ENCODE measurements at places on chromosomes 5 and 9.

GRCh38 chr9:13330396-13331004, 51.0 kb upstream of the MPDZ start:
- DNase-seq, result no peak

DNA sequence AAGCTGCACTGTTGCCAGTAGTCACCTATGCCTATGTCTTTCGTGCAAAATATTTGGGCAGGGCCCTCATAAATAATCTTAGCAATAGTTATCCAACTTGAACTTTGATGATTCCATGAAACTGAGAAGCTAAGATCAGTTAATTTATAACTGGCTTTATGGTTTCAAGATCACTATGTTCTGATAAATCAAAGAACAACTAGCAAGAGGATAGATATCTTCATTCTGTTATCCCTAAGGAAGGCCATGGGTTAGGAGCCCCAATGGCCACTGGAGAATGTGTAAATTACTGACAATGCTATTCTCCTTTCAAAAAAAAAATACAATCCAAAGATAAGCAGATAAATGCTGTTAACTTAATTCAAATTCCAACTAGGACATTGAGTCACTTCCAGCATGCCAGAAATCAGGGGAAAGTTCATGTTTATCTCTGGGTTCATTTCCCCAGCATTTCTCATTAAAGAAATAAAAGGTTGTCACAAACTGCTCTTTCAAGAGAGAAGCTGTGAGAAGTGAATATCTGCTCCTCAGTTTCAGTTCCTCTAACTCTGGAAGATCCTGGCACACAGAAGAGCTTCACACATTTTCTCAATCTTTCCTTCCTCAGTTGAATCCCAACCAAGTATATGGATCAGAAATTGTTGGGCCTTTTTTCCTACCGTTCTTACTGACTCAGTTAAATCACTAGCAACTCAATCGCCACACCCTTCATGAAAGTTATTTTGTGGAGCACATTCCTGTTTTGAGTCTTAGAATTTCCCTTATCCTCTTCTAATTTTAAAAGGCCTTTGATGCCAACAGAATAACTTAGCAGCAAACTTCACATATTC, 59.6 kb upstream of the SLC1A1 start:
- no peak for DNase-seq

DNA sequence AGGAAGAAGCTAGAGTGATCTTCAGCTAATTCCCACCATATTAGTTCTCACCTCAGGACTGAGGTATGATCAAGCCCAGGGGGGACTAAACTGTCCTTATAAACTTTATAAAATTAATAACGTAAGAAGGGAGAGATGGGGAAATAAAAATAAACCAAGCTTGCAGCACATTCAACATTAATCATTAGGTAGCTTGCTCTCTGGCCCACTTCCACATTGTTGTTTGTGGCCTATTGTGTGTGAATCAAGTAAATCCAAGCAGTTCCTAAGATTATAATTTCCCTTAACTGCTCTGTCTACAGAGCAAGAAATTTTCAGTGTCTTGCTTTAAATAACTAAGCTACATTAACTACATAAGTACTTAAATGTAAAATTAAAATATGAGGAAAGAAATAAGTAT, 131.3 kb upstream of the ABCA1 start:
- DNase-seq, result no peak

DNA sequence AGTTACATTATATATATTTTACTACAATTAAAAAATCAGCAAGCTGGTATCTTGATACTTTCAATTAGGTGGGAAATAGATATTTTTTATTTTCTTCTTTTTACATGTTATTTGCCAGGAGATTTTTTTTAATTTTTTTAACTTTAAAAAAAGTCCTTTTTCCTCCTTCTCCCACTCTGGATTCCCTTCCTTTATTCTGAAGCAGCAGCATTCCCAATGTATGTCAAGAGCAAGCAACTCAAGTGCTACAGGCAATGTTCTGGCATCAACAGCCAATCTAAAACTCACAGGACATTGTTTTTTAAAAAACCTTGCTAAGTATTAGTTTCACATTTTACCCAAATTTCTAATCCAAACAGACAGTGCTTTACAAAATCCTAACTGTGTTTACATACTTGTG, 41.4 kb downstream of the GOLPH3 start:
- DNase-seq, result no peak

DNA sequence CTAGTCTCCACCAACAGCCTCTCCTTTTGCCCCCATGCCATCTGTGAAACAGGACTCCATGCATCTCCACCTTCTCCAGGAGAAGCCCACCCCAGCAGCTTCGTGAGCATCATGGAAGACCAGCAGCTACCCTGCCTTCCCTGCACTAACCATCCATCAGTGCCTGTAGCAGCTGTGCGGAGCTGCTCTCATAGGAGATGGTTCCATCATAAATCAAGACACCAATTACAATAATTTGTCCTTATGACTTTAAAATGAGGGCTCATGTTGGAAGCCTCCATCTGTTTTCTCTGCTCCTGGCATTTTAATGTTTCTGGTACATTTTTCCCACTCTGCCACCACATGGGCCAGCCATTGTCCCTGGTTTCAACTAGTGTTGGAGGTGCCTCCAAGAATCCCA, 69.9 kb downstream of the FGF1 start:
- DNase-seq, result no peak

DNA sequence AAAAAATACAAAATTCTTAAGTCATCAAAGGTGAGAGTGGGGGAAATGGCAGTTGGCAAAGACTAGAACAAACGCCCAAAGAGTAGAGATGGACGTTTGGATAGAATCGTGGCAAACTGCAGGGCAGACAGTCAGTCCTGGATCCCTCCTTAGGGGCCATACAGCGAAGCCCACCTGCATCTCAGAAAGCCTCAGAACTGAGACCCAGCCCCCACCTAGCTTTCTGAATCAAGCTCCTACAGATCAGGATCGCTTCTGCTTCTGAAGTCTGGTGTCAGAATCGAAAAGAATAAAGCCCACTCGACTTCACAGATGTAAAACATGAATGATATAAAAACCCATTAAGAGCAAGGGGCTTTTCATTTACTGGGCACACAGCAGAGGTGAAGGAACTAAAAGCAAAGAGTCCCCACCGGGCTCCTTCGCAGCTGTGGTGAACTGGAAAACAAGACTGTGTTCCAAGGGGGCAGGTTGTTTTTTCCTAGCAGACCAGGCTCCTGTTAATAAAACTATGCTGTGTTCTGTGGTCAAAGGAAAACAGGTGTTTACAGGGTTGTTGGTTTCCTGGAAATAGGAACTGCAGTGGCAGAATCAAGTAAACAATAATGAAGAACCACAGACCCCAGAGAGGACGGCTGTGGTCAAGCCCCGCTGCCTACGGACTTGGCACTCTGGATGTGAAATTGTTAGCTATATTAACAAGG, 91.8 kb downstream of the TLE1 start:
- no peak for DNase-seq

GRCh38 chr5:133269691-133270090, 217.9 kb downstream of the HSPA4 start:
- DNase-seq, result no peak

DNA sequence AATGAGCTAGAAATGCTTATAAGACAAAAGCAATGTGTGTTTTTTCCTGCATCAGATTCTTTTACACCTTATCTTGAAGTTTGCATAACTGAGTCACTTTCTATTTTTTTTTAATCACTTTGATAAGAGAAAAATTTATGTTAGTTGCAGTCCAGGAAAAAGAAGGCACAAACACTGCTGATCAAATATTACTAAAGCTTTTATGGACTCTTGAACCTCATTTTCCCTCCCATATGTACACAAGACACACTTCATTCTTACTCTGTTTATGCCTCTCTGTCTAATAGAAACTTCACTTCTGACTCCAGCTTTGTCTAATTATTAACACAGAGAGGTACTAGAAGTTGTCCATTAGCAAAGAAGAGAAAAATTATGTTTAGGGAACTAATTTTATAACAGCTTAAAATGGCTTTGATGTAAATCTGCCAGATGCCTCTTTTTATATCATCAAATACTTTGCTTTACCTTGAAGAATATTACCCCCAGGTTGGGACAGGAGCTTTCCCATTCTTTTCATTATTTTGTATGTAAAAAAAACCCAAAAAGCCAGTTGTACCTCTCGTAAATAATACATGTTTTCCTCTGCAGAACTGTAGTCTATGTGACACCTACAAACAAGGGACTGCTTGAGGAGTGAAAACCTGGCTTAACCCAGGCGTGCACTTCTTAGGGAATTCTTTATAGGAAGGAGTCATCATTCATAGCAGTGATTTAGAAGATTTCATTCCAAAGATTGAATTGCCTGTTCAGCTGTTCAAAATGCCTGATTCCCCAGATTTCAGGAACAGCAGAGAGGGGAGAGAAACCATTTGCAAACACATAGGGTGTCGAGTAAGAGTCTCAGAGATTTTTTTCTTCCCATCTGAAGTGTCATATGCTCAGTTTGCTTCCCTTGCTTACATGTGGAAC, 72.6 kb downstream of the DAPK1 start:
- DNase-seq, result no peak

GRCh38 chr9:91029650-91030361, 228.2 kb downstream of the SYK start:
- no peak for DNase-seq

- DNase-seq, result no peak
Observed at GRCh38 chr5:140000332-140000731, 42.8 kb downstream of the NRG2 start.

- no peak for DNase-seq
Observed at GRCh38 chr9:22990349-22990748, 543.7 kb downstream of the DMRTA1 start.

- DNase-seq, result no peak
Observed at GRCh38 chr9:79946712-79947111, 374.9 kb downstream of the TLE4 start.

GRCh38 chr5:52491818-52492217, 295.9 kb upstream of the ITGA1 start:
- no peak for DNase-seq

DNA sequence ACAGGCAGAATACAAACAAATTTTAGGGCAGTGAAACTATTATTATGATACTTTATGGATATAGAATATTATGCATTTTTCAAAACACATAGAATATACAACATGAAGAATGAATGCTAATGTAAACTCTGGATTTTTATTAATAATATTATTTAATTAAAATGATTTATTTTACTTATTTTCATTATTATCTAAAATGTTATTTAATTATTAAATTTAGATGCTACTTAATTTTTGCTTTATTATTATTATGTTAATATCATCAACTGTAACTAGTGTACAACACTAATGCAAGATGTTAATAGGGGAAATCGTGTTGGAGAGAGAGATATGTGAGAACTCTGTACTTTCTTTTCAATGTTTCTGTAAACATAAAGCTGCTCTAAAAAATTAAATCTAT, 39.3 kb upstream of the TENT4A start:
- no peak for DNase-seq

DNA sequence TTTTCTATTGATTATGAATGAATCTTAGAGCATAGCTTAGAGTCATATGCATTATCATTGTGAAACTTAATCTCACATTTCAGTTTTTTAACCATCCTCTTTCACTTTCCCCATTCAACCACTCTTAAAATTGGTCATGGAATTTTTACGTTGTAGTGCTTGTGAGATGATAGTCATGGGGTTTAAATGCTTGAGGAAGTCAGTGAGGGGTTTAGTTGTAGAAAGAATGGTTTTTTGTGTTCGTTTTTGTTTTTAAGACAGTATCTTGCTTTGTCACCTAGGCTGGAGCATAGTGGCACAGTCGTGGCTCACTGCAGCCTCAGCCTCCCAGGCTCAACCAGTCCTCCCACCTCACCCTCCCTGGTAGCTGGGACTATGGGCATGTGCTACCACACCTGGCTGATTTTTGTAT, 19.6 kb downstream of the UGCG start:
- DNase-seq, result no peak

GRCh38 chr9:91896097-91896496, 53.9 kb downstream of the ROR2 start:
- no peak for DNase-seq

- no peak for DNase-seq
Observed at GRCh38 chr5:125257057-125257972, 510.9 kb upstream of the ZNF608 start.

- no peak for DNase-seq
Observed at GRCh38 chr9:91820949-91821880, 128.8 kb downstream of the ROR2 start.

DNA sequence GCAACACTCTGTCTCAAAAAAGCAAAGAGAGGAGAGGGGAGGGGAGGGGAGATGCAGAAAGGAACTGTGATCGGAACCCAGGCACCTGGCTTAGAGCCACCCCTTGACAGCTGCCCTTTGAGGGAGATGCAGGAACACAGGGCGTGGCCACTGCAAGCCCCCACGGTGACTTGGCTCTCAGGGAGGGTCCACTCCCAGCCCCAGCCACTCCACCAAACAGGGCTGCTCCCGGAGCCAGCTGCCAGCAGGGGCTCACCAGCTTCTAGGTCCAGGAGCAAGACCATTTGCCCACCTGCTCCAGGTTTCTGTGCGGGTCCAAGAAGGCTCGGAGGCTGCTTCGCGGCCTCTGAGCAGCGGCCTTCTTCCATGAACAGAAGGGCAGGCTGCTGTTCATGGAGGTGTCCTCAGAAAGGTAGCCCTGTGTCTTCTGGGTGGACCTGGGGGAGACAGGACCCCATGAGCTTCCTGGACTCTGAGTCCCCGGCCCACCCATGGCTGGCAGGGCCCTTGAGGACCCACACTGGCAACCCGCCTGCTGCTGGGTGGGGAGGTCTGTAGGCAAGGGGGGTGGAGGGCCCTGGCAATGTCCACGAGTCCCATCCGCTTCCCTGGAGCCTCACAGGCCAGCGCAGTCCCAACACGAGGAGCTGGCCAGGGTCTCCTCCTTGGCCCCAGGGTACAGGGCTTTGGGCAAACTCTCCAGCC, 7.9 kb downstream of the C9orf50 start:
- no peak for DNase-seq

DNA sequence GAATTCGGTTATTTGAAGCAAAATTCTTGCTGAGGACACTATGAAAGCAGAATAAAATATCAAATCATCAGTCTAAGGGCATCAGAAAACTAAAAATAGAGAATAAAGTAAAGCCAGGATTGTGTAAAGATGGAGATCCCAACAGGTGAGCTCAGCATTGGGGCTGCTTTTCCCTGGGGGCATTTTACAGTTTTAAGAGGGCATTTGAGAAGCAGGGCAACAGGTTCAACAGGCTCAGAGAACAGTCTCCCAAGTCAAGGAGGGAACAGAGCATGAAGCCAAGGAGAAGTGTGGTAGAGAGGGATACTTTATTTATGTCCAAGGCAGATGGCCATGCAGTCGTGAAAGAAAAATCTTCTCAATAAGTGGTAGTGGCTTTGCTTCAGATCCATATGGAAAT, 145.4 kb downstream of the SYK start:
- DNase-seq, result no peak

GRCh38 chr5:73300337-73301207, 127.6 kb downstream of the TMEM174 start:
- DNase-seq, result no peak

- no peak for DNase-seq
Observed at GRCh38 chr5:73899055-73899454, 273.1 kb downstream of the ARHGEF28 start.

- DNase-seq, result no peak
Observed at GRCh38 chr9:78278177-78278777, 18.6 kb upstream of the PSAT1 start.

- DNase-seq, result no peak
Observed at GRCh38 chr5:176985516-176985915, 21.1 kb downstream of the UIMC1 start.

Data from amniotic stem cell (primary cell).